Upper lobe of right lung (tissue), 1 donor: ENCODE measurements at places on chromosomes 12 and 14. TPM values are rescaled to one million over a fixed set of nuclear protein-coding genes. Genes with fewer than 3 reads are reported as not detected.

Gene PTPN6
- 154 TPM for total RNA-seq

- DNase-seq = no peak
These were observed 49.6 kb upstream of the PTCSC3 start for GRCh38 chr14:36226164-36226563.

DNA sequence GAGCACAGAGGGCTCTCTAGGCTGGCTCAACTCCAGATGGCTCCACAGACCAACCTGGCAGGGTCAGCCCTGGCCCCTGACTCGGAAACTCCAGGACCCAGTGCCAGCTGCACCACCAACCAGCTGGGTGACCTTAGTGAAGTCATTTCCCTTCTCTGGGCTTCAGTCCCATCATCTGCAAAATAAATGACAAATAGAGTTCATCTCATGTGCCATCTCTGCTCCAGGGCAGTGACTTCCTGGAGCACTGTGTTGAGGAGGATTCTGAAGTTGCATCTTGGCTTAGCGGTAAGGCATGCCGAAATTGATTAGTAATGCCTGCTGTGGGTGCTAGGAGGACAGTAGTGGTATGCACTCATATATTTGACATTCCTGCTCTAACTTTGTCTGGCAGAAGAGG is 31.5 kb downstream of the DTX1 start:
- DNase-seq = no peak

GRCh38 chr14:101007004-101007614 is 103.6 kb upstream of the RTL1 start:
- DNase-seq = no peak

GRCh38 chr12:26018926-26019325 is 60.4 kb downstream of the RASSF8 start:
- no peak for DNase-seq
